Fibroblast of skin of right biceps (primary cell): ENCODE measurements at places on chromosomes 1 and 21.

DNA sequence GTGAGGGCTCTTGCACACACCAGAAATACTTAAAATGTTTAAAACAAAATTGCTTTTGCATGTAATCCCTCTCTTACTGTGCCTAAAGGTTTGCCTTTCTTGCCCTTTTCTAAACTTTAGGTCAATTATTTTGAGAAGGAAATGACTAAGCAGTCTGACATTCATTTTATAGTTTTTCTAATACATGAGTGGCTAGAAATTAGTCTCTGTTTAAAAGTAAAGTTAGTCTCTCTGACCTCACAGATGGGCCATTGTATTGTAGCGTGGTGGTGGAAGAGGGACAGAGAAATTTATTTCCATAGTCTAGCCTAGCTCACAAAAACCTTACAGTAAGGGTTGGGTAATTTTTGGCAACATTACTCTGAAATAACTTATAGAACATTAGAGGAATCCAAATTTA, 3.6 kb upstream of the COL11A1 start:
- peak; percentile 38 for DNase-seq

- peak; percentile 62 for DNase-seq
These were observed 3.0 kb downstream of the ZC3H12A start for GRCh38 chr1:37477198-37477931.

GRCh38 chr1:239947801-239948200, 143.9 kb upstream of the FMN2 start:
- DNase-seq, result no peak

DNA sequence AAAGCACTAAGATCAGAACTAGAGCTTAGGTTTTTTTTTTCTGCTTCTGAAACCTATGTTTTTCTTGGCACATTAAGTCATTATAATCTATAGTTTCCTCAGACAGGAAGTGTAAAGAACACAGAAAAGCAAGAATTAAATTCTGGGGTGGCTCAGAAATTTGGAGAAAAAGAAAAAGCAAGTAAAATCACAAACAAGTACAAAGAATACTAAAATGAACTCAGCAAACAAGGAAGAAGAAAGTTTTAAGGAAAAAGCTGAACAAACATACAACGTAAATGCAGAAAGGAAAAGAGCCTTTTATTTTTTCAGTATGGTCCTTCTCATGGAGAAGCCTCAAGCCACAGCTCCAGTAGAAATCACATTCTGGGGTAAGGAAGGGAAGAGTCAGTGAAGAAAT, 8.6 kb upstream of the CNN3 start:
- no peak for DNase-seq

DNA sequence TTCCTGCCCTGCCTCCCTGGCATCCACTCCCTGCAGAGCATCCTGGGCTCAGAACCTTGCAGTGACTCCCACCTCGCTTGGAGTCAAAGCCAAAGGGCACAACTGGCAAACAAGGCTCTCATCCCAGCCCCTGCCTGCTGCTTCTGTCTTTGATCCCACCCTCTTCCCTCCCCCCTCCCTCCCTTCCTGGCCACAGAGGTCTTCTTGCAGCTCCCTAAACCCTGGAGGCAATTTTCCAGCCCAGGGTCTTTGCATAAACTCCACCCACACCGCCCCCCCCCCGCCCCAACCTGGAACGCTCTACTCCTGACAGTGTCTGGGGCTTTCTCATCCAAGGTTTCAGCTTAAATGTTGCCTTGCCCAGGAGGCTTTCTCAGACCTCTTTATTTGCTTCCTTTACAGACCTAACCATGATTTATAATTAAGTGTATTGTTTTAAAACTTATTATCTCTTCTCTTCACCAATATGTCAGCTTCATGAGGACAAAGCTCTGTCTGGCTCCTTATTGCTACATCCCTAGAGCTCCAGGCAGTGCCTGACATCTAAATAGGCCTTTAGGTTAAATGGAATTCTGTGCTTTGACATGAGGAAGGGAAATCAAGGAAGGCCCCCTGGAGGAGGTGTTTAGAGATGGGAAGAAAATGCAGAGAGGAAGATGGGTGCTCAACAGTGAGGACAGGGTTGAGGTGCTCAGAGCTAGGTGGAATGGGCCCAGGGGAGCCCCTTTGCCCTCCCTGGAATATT, 37.7 kb upstream of the PADI1 start:
- DNase-seq, result peak; percentile 25

GRCh38 chr1:7468248-7468647, 302.8 kb upstream of the VAMP3 start:
- DNase-seq, result peak; percentile 22

- no peak for DNase-seq
These were observed 6.8 kb upstream of the ADAM15 start for GRCh38 chr1:155044365-155044764.

GRCh38 chr1:41977326-41977725, 58.6 kb upstream of the HIVEP3 start:
- DNase-seq, result no peak

DNA sequence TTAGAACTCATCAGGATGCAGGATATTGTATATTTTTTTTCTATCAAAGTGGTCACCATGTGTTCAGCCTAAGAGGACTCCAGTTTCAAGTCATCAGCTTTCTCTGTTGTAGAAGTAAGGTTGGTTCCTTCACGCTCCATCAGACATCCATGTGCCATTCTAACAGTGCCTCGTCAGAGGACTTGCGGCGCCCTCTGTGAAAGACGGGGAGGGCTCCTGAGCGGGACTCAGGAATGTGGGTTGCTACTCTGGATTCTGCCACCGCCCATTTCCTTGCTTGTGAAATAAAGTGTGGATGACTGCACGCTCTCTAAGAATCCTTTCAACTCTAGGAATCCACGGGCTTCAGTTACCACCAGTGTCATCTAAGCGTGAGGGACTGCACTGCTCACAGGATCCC, 593.5 kb downstream of the KIF26B start:
- DNase-seq, result peak; percentile 61

- DNase-seq, result no peak
These were observed 40.0 kb upstream of the ZNF648 start for GRCh38 chr1:182101415-182102042.
